ENCODE measurements at places on chromosomes 7 and 10. TPM values are rescaled to one million over a fixed set of nuclear protein-coding genes. Genes with fewer than 3 reads are reported as not detected.

The ACBD7 gene
- total RNA-seq, result 1.1 TPM

The UBE2D4 gene
- 11.5 TPM for total RNA-seq

The FANK1 gene
- total RNA-seq, result 1.8 TPM

The LRRC17 gene
- 0.09 TPM for total RNA-seq

The CELF2 gene
- total RNA-seq, result 0.02 TPM

The MRLN gene
- not detected for total RNA-seq
